Neural crest cell (in vitro differentiated cells): ENCODE measurements at places on chromosomes 12 and 14.

GRCh38 chr14:56422703-56423213, 156.8 kb upstream of the TMEM260 start:
- H3K4me3 ChIP-seq, result no peak overlapping the region
- no peaks in the 10 kb centered on the region for H3K27me3 ChIP-seq
- no peak overlapping the region for H3K27ac ChIP-seq

- DNase-seq, result no peak
- no peak overlapping the region for H3K4me3 ChIP-seq
- H3K36me3 ChIP-seq, result no peaks in the 10 kb centered on the region
- H3K4me1 ChIP-seq, result no peaks in the 10 kb centered on the region
Observed at GRCh38 chr14:55336691-55337090, 65.5 kb downstream of the FBXO34 start.

- no peaks in the 10 kb centered on the region for H3K27me3 ChIP-seq
- H3K4me3 ChIP-seq, result no peak overlapping the region
- DNase-seq, result no peak
- H3K4me1 ChIP-seq, result peaks cover 4% of the 10 kb centered on the region
- no peak overlapping the region for H3K27ac ChIP-seq
Observed at GRCh38 chr12:4225571-4225970, 48.0 kb upstream of the CCND2 start.

GRCh38 chr14:95314609-95315008, 5.1 kb downstream of the CLMN start:
- peaks cover 2% of the 10 kb centered on the region for H3K36me3 ChIP-seq
- peaks cover 11% of the 10 kb centered on the region for H3K27me3 ChIP-seq
- H3K4me1 ChIP-seq, result peaks cover 39% of the 10 kb centered on the region

- H3K27ac ChIP-seq, result peak overlapping the region; percentile 27
- H3K4me3 ChIP-seq, result no peak overlapping the region
- peaks cover 3% of the 10 kb centered on the region for H3K36me3 ChIP-seq
- peaks cover 32% of the 10 kb centered on the region for H3K4me1 ChIP-seq
Observed at GRCh38 chr14:104746071-104746545, 6.8 kb upstream of the SIVA1 start.

- H3K36me3 ChIP-seq, result no peaks in the 10 kb centered on the region
- no peak overlapping the region for H3K27ac ChIP-seq
- no peak overlapping the region for H3K4me3 ChIP-seq
- H3K27me3 ChIP-seq, result no peaks in the 10 kb centered on the region
- no peak for DNase-seq
Observed at GRCh38 chr14:59538936-59539335, 37.7 kb downstream of the CCDC175 start.

DNA sequence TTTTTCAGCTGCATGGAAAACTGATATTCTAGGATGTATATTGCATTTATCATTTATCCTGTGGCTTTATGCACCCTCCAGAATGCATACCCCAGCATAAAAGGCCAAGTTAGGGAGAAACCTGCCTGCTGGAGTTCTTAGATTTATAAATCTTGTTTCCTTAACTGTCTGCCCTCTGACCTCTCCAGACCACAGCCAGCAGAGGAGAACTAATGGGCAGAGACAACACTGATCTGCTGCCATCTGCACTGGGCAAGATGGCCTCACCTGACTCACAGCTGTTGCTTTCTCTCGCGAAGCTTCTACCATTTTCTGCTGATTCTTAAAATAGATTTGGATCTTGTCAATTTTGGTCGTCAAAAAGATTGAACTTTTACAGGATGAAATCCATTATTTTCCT, 65.8 kb downstream of the PPP2R5C start:
- no peaks in the 10 kb centered on the region for H3K27me3 ChIP-seq
- H3K4me1 ChIP-seq, result peaks cover 4% of the 10 kb centered on the region
- no peak overlapping the region for H3K27ac ChIP-seq
- no peak for DNase-seq

- H3K27ac ChIP-seq, result no peak overlapping the region
- H3K36me3 ChIP-seq, result no peaks in the 10 kb centered on the region
- H3K27me3 ChIP-seq, result peaks cover 8% of the 10 kb centered on the region
Observed at GRCh38 chr12:102702447-102703114, 214.5 kb downstream of the PAH start.

DNA sequence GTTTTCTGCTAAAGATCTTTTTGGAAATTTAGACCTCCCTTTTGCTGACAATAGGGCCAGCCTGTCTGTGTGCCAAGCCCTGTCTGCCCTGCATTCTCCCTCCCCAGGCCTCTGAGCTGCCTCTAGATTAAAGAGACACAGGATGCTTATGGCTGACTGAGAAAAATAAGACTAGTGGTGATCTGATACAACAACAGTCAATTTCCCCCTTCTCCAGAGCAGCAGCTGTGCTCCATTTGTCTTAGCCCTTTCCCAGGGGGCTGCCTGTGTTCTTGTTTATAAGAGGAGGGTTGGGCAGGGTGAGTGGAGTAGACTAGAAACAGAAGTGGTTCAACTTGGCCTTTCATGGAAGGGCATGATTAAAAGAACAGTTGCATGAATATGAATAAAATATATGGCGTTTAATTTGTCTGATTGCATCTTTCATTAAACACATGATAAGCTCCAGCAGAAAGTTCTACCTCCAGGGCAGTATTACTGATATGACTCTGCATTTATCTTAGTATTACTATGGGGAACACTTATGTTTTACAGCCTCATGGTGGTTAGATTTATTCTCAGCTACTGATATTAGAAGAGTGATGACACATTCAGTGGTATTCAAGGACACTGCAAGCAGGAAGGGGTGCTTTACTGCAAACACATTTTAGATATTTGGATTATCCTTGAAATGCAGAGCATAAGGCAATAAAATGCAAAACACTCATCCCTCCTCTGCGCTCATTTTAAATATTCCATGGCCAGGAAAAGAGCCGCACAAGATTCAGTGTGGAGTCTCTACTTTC, 150.2 kb upstream of the CLEC14A start:
- DNase-seq, result no peak
- peaks cover 25% of the 10 kb centered on the region for H3K4me1 ChIP-seq
- no peak overlapping the region for H3K4me3 ChIP-seq
- H3K27ac ChIP-seq, result no peak overlapping the region

DNA sequence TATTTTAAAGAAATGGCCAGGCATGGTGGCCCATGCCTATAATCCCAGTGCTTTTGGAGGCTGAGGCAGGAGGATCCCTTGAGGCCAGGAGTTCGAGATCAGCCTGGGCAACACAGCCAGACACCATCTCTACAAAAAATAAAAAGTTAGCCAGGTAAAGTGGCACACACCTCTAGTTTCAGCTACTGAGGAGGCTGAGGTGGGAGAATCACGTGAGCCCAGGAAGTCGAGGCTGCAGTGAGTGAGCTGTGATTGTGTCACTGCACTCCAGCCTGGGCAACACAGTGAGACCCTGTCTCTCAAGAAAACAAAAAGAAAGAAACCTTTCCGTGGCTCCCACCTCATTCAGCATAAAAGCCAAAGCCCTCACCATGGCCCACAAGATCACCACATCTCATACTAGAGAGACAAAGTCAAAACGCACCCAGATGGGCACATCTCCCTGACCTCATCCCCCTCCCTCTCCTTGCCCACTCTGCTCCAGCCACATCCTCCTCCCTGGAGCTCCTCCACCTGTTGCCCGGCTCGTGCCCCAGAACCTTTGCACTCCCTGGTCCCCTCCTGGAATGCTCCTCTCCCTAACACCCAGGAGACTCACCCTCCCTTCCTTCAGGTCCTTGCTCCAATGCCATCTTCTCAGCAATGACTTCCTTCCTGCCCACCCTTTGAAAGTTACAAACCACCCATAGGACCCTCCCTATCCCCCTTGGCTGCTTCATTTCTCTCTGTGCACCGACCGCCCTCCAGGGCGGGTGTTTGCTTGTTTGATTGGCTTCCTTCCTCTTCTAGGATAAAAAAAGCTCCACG, 4.8 kb upstream of the SCARB1 start:
- no peak overlapping the region for H3K27ac ChIP-seq
- H3K27me3 ChIP-seq, result no peaks in the 10 kb centered on the region
- peaks cover 34% of the 10 kb centered on the region for H3K4me1 ChIP-seq
- H3K36me3 ChIP-seq, result peaks cover 3% of the 10 kb centered on the region
- no peak overlapping the region for H3K4me3 ChIP-seq

GRCh38 chr14:64956697-64957406, 14.3 kb upstream of the GPX2 start:
- no peaks in the 10 kb centered on the region for H3K36me3 ChIP-seq
- H3K4me1 ChIP-seq, result no peaks in the 10 kb centered on the region
- no peak for DNase-seq
- H3K27me3 ChIP-seq, result no peaks in the 10 kb centered on the region
- H3K27ac ChIP-seq, result peak overlapping the region; percentile 19

GRCh38 chr12:45669093-45669492, 60.4 kb upstream of the ARID2 start:
- H3K27me3 ChIP-seq, result no peaks in the 10 kb centered on the region
- H3K36me3 ChIP-seq, result no peaks in the 10 kb centered on the region
- no peak overlapping the region for H3K27ac ChIP-seq
